Common myeloid progenitor, CD34-positive (primary cell): ENCODE measurements at places on chromosomes 7 and 10.
A peak's percentile ranks its signal among the peaks of the same experiment; 100 is the strongest.

- peak; percentile 84 for DNase-seq
Measured at GRCh38 chr7:107661081-107661864, 645 bp downstream of the SLC26A4 start.

GRCh38 chr7:42174391-42174912 is 62.6 kb downstream of the GLI3 start:
- no peak for DNase-seq

- no peak for DNase-seq
Measured at GRCh38 chr7:96402913-96403312, 81.0 kb upstream of the SLC25A13 start.

DNA sequence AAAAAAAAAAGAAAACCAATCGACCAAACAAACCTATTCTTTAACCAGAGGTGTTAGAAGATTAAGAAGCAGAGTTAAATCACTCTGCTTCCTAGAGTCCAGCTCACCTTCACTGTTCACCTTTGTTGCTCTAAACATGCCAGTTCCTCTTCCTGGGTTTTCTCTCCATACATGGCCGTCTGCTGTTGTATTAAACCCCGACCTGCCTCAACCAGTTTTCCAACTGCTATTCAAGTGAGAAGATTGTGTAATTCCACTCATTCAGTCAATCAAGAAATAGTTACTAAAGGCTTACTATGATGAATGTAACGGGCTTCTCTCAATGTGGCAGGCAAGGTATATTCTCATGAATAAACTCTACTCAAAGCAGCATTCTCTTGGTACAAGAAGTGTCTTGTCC is 8.8 kb downstream of the AASS start:
- no peak for DNase-seq

DNA sequence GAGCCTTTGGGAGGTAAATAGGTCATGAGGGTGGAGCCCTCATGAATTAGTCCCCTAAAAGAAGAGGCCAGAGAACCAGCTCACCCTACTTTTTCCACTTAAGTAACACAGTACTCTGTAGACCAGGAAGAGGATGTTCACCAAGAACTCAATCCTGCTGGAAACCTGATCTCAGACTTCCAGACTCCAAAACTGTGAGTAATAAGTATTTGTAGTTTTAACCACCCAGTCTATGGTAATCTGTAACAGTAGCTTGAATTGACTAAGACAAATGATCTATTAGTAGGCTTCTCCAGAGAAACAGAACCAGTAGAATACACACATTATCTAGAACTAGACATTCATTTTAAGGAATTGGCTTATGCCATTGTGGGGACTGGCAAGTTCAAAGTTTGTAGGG is 51.5 kb downstream of the ANKMY2 start:
- no peak for DNase-seq

DNA sequence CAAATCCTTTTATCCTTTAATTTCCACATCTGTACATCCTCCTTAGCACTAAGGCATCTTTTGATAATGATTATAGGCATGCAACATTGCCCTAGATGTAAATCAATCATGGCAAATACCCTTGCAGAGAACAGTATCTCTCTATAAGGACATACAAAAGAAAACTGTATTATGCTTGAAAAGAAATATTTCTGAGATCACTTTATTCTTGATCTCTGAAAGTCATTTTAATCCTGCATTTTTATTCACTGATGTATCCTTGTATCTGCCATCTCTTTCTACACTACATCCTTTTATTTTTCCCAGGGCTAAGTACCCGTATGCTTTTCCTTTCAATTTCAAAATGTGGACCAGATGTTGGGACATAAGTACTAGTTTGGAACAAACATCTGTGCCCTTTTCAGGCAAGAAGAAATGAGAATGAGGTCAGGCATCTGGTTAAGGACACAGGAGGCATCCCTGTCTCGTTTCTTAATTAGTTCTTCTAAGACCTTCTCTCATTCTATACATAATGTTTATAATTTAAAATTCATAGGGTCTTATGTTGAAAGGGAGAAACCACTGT is 338.6 kb downstream of the CNTNAP2 start:
- no peak for DNase-seq

GRCh38 chr10:132458586-132459300 is 61.7 kb downstream of the PWWP2B start:
- DNase-seq: no peak

GRCh38 chr7:110001254-110001938 is 1089.5 kb upstream of the LRRN3 start:
- no peak for DNase-seq

DNA sequence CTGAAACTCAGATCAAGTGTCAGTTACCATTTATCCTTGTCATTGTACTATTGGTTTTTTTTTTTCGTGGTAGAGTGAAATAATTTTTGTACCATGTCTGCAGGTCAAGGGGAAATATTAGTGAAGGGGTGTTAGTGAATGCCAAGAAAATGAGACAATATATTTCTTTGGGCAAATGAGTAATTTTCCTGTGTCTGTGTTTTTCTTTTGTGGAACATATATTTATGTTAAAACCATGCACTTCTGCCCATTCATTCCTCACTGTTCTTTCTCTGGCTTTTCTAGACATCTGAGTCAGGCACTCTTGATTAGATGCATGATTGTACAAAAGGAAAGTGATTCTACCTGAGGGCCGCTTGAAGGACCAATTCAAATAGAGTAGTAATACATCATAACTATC is 161.6 kb downstream of the BICC1 start:
- DNase-seq: no peak

DNA sequence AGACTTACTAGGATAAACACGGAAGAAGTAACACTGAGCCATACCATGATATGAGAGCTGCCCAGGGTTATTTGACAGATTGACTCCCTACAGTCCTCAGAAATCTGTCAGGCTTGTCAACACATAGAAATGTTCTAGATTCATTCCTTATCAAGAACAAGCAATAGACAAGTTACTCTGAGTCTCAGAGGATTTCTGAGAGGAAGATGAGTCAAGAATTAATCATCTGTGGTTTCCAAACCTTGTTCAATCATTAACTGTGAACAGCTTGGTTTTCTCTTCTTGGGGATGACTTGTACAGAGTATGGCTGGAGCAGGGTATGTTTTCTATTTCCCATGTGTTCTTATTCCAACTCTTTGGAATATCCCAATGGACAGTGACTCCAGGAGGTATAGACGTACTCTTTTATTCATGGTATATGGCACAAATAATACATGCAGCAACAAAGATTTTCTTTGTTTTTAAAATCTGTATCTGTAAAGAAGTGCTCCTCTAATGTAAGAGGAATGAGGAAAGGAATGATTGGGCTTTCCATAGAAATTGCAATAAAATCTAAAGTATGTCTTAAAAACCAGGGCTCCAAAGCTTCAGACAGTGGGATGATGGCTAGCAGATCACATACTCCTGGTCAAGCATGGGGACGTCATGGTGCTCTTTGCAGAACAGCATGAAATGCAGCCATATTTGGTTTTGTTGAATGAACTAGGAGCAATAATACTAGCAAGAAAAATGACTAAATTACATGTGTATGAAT is 11.9 kb upstream of the SFR1 start:
- DNase-seq: no peak

- DNase-seq: no peak
Measured at GRCh38 chr10:78414380-78414779, 380.7 kb downstream of the RPS24 start.

- DNase-seq: no peak
Measured at GRCh38 chr10:97220355-97220754, 34.6 kb upstream of the SLIT1 start.

DNA sequence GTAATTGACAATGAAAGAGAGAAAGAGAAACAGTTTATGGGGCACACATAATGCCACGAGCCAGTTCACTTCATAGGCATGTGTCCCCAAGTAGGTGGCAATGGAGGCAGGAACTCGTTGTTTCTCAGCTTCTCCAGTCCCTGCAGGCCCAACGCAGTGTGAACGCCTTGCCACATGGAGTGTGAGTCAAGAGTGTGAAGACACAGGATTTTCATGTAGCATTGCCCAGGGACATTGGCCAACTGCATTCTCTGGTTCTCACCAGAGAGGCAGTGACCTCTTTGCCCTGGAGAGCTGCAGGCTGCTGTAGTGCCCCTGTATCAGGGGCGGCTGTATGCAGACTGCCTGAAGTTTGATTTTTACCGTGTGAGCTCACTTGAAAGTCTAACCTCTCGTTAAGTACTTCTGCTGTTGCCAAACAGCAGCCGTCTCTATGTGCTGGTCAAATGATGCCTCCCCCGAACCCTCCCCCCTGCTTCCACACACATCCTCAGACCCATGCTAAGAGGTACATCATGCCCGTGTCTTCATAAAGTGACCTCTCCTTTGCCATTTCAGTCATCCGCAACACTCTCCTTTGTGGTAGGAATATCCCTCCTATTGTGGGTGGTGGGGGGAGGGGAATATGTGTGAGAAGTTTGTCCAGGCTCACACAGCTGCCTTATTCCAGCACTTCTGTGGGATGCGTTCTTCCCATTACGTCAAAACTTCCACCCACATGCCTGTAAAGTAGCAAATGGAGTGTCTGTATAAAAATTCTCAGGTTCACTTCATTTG is 12.7 kb downstream of the LRRC18 start:
- no peak for DNase-seq
